Anterior cingulate cortex (tissue), 58 donors: ENCODE measurements at places on chromosomes 16 and 17.
A peak's percentile ranks its signal among the peaks of the same experiment; 100 is the strongest.

GRCh38 chr16:53098526-53099317 lies 43.9 kb downstream of the CHD9 start:
- DNase-seq = peak; percentile 55

DNA sequence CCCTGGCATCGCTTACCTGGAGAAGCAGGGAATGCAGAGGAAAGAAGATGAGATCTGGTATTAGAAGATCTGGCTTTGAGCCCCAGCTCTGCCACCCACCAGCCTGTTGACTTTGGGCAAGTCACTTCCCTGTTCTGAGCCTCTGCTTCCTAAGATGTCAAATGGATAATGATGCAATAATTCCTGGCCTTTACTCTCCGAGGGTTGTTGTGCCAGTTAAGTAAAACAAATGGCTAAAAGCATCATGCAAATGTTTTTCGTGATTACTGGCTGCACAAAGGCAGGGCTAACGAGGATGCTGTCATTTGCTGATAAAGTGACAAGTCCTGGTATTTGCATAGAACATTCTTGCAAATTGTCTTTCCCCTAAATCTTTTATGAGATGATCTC lies 1.3 kb upstream of the ZNF821 start:
- DNase-seq = no peak

DNA sequence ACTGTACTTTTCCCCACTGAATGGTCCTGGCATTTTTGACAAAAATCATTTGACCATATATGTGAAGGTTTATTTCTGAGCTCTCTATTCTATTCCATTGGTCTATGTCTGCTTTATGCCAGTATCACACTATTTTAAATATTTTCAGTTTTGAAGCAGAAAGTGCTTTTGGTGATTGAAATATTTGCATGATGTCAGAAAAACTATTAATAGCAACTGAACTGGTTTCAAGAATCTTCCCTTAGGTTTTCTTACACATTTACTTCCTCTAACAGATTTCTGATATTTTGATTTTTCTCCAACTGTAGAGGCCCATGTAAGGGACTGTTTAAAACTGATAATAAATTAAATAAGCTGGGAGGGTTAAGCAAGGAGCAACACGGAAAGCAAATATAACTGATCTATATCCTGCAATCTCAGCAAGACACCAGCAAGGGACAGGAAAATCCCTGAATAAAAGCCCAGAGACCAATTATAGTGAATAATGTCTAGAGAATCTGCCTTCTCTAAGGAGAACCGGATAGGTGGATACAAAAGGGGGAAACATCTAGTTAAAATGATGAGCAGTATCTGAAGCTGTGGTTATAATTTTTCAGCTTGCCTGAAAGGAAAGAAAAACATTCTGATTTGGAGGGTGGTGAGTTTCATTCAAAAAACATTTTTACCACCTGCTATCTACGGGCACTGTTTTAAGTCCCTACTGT lies 80.9 kb upstream of the STAC2 start:
- DNase-seq = no peak

DNA sequence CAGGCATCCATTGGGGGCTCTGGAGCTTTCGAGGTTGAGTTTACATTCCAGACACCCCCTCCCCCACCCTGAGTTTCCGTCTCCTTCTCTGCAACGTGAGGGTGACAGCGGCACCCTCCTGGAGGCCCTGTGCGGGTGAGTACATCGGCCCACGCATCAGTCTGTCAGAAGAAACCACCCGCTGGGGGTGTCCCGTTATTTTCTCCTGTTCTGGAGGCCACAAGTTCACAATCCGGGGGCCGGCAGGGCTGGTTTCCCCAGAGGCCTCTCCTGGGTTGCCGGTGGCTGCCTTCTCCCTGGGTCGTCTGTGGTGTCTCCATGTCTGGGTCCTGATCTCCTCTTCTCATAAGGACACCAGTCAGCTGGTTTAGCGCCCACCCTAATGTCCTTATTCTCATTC lies 35.7 kb downstream of the GSE1 start:
- no peak for DNase-seq

DNA sequence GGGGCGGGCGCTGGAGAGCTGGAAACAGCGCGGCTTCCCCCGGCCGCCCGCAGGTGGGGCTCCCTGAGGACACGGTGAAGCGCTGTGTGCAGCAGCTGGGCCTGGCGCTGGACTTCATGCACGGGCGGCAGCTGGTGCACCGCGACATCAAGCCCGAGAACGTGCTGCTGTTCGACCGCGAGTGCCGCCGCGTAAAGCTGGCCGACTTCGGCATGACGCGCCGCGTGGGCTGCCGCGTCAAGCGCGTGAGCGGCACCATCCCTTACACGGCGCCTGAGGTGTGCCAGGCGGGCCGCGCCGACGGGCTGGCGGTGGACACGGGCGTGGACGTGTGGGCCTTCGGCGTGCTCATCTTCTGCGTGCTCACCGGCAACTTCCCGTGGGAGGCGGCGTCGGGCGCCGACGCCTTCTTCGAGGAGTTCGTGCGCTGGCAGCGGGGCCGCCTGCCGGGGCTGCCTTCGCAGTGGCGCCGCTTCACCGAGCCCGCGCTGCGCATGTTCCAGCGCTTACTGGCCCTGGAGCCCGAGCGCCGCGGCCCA lies 27.8 kb downstream of the SBK1 start:
- no peak for DNase-seq

DNA sequence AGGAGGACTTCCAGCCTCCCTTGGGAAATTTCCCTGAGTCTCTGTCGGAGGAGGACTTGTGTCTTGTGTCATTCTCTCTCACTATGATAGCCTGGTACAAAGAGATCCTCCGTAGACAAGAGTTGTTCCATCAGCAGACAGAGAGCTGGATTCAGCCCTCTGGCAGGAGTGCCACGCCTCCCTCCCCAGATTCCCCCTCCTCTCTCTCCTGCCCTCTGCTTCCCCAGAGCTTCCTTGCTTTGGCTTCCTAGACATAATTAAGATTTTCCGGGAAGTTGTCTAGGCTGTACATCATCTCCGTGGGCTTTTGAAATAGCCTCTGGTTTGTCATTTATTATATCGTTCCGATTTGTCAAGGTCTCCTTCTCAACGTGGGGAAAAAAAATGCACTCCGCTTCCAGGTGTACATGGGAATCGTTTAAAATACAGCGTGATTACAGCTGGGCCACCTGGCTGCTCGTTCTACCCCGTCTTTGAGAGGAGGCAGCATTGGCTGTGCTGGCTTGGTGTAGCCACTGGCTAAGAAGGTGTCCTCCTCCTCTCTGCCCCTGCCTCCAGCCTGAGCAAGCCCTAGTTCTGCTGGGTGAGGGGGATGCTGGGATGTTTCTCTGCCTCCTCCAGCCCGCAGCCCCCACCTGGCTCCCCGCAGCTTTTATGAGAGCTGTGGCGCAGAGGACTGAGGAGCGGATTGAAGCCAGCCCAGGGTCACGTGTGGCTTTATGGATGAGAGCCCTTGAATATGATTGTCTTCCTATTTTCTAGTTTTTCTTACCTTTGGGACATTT lies 282.5 kb downstream of the SNX29 start:
- DNase-seq = no peak

- no peak for DNase-seq
Observed at GRCh38 chr17:81161972-81162371, 3.3 kb upstream of the PVALEF start.

- DNase-seq = no peak
Observed at GRCh38 chr17:66319226-66319625, 16.8 kb downstream of the PRKCA start.

DNA sequence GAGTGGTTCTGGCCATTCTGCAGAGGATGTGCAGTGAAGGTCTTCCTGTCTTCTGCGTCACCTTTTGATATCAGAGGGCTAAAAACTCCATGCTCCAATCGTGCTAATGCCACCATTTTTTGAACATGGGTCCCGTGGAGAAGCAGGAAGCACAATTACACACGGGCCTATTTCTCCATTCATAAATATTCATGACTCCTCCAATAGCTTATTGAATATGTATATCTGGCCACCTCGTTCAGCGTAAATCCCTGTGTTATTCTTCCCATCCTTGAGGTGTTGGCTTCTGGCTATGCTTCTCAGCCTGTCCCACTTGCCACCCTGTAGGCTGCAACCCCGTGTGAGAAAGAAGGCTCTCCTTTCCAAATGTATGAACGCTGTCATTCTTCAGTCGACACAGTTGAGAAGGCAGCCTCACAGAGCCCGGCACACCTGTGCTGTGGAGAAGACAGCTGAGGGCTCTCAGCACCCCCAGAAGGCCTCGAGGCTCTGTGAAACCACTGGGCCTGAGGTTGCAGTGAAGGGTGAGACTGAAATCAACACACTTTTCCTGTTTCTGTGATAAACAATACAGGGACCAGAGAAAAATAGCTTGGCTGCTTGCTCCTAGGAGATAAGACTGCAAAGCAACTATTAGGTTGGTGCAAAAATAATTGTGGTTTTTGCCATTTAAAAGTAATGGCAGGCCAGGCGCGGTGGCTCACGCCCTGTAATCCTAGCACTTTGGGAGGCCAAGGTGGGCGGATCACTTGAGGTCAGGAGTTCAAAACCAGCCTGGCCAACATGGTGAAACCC lies 4.9 kb upstream of the ANKRD40CL start:
- DNase-seq = no peak
